ENCODE measurements at places on chromosomes 13 and 19. TPM values are rescaled to one million over a fixed set of nuclear protein-coding genes. Genes with fewer than 3 reads are reported as not detected.
A peak's percentile ranks its signal among the peaks of the same experiment; 100 is the strongest.

Gene A1BG
- total RNA-seq: 7.7 TPM

Gene ALOX5AP
- 33.4 TPM for total RNA-seq

Gene SMIM7
- 69.9 TPM for total RNA-seq

GRCh38 chr19:30073152-30074000, 131.3 kb downstream of the URI1 start:
- no peaks in the 10 kb centered on the region for H3K36me3 ChIP-seq
- no peak for DNase-seq
- H3K27me3 ChIP-seq: no peaks in the 10 kb centered on the region
- H3K27ac ChIP-seq: no peak overlapping the region

DNA sequence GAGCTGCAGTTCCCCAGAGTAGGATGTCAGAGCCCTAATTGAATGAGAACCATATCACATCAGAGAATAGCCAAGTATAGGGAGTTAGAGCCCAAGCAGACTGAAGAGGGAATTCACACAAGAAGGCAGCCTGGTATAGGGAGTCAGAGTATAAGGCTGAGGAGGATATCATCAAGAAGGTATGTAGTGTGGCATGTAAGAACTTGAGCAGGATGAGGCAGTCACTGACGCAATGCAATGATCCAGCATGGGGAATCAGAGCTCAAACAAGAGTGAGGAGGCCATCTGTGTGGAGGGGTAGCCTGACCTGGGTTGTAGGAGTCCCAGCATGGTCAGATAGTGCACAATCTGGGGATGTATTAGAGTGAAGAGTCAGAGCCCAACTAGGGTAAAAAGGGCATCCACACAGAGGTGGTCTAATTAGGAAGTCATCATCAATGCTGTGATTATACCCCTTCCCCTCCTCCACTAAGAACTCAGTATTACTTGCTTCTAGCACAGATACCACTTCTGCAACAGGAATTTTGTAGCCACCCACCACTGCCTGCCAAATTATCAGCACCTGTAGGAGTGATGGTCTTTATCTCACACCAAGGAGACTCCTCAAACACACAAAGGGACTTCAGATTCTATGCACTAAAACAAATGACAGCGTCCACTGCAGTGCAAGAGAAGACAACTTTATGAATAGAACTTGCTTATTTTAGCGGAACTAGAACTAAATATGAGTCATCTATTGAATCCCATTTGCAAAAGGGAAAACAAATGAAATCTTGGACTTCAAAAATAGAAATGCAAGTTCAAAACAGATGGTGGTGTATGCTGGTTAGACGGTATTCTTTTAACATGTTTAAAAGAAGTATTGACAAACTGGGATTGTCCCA, 107.2 kb downstream of the FNDC3A start:
- H3K4me3 ChIP-seq: no peak overlapping the region
- H3K36me3 ChIP-seq: peaks cover 15% of the 10 kb centered on the region
- H3K27ac ChIP-seq: no peak overlapping the region
- H3K4me1 ChIP-seq: peaks cover 7% of the 10 kb centered on the region
- DNase-seq: no peak

DNA sequence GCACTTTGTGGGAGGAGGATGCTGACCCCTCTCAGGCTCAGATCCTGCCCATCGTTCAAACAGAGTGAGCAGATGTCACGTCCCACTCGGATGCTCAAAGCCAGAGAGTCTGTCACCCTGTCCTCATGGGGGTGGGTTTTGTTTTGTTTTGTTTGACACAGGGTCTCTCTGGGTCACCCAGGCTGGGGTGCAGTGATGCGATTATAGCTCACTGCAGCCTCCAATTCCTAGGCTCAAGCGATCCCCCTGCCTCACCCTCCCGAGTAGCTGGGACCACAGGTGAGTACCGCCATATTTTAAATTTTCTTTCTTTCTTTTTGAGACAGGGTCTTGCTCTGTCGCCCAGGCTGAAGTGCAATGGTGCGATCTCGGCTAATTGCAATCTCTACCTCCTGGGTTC, 4.0 kb downstream of the ADGRE2 start:
- no peak overlapping the region for H3K27ac ChIP-seq
- H3K4me1 ChIP-seq: peaks cover 3% of the 10 kb centered on the region
- peaks cover 23% of the 10 kb centered on the region for H3K27me3 ChIP-seq

- H3K27ac ChIP-seq: no peak overlapping the region
- no peaks in the 10 kb centered on the region for H3K27me3 ChIP-seq
- no peak for DNase-seq
- H3K4me1 ChIP-seq: no peaks in the 10 kb centered on the region
- H3K4me3 ChIP-seq: no peak overlapping the region
These were observed 617.7 kb downstream of the DCT start for GRCh38 chr13:93861818-93862217.

GRCh38 chr13:59901191-59901590, 262.5 kb downstream of the DIAPH3 start:
- no peak for DNase-seq
- H3K4me1 ChIP-seq: peaks cover 4% of the 10 kb centered on the region
- no peaks in the 10 kb centered on the region for H3K27me3 ChIP-seq
- H3K4me3 ChIP-seq: no peak overlapping the region
- no peaks in the 10 kb centered on the region for H3K36me3 ChIP-seq
- H3K27ac ChIP-seq: no peak overlapping the region

DNA sequence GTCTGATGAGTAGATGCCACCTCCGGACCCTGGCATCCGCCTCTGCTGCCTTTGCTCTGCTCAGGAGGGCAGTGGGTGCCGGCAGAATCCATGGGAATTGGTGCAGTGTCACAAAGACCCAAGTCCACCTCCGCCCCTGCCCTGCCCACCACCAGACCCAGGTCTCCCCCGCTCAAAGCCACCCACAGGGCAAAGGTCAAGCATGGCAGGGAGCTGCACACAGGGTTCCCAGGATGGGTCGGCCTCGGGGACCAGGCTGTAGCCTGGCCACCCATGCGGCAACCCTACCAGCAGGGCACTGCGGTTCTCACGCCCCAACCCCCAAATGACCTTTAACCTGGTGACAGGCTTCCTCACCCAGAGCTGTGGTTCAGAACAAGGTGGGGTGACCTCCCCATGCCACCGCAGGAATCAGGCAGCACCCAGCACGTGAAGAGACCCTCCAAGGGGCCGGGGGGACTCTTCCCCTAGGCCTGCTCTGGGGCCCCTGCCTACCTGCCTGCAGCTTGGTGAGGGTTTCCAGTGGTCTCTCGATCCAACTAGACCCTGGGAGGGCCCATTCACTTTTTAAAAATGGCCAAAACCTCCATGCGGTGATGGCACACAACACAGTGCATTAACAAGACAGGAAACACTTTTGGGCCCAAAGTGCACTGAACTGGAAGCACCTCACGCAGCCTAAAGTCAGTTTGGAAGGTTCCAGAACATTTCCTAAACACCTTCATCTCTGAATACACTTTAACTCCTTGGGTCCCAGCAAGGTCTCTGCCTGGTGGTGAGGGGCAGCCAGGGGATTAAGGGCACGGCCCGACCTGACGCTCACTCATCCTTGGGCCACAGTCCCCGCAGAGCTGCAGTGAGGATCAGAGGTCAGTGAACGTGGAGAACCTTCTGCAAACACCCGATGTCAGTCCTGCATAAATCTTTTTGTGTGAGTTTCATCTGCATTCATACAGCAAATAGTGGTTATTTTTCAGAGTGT, 11.0 kb downstream of the GAS6 start:
- peaks cover 12% of the 10 kb centered on the region for H3K4me1 ChIP-seq
- DNase-seq: no peak
- H3K27me3 ChIP-seq: peaks cover 10% of the 10 kb centered on the region
- peaks cover 1% of the 10 kb centered on the region for H3K36me3 ChIP-seq

GRCh38 chr13:48531416-48532255, 1.2 kb downstream of the RCBTB2 start:
- peak overlapping the region; percentile 96 for H3K27ac ChIP-seq
- peaks cover 26% of the 10 kb centered on the region for H3K4me1 ChIP-seq
- peak overlapping the region; percentile 87 for H3K4me3 ChIP-seq
- peaks cover 2% of the 10 kb centered on the region for H3K36me3 ChIP-seq
- H3K27me3 ChIP-seq: peaks cover 8% of the 10 kb centered on the region
- DNase-seq: peak; percentile 75

DNA sequence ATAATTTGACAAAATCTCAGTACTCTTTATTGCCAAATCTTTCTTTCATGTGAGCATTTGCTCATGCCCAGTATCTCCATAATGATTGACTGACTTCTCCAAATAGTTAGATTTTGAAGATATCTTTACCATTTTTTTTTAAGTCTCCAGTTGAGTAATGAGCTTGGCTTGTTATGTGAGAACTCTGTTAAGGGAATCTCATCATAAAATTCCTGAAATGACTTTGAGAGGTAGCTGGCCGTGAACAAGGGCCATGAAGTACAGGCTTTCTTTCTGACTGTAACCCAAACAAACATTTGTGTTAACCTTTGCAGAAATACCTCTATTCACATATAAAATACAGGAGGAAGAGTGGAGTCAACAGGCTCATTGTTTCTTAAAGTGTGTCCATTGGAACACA, 449.7 kb downstream of the IRS2 start:
- H3K27ac ChIP-seq: no peak overlapping the region
- H3K4me1 ChIP-seq: no peaks in the 10 kb centered on the region
- no peak for DNase-seq
- no peak overlapping the region for H3K4me3 ChIP-seq
- H3K36me3 ChIP-seq: no peaks in the 10 kb centered on the region

GRCh38 chr13:41934994-41935393, 25.9 kb downstream of the VWA8 start:
- H3K4me3 ChIP-seq: no peak overlapping the region
- H3K27ac ChIP-seq: no peak overlapping the region
- H3K36me3 ChIP-seq: peaks cover 20% of the 10 kb centered on the region

- peaks cover 21% of the 10 kb centered on the region for H3K27me3 ChIP-seq
- H3K27ac ChIP-seq: no peak overlapping the region
- no peak for DNase-seq
These were observed 10.1 kb upstream of the ZNF358 start for GRCh38 chr19:7505682-7506384.

Gene AP2A1
- total RNA-seq: 68.0 TPM

DNA sequence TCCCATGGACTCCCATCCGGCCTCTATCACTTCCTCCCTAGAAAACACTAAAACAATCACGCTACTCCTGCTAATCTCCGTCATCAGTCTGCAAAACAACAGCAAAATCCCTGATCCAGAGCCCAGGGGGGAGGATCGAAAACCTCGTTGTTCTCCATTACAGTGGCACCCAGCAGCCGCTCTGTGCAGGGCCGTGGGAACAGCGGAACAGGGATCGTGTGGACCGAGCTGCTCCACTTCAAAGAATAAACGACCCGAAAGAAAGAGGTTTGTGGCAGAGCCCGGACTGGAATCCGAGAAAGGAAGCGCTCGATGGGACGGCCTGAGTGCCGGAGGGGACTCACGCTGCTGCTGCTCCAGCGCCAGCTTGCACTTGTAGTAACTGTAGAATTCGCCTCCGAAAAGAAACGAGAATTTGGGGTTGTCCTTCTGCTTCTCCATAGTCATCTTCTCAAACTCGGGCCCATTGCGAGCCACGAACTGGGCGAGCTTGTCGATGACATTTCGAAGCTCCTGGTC, 652 bp downstream of the CHERP start:
- H3K36me3 ChIP-seq: peaks cover 55% of the 10 kb centered on the region
- H3K27me3 ChIP-seq: no peaks in the 10 kb centered on the region
- H3K4me1 ChIP-seq: peaks cover 39% of the 10 kb centered on the region
- peak overlapping the region; percentile 91 for H3K4me3 ChIP-seq

DNA sequence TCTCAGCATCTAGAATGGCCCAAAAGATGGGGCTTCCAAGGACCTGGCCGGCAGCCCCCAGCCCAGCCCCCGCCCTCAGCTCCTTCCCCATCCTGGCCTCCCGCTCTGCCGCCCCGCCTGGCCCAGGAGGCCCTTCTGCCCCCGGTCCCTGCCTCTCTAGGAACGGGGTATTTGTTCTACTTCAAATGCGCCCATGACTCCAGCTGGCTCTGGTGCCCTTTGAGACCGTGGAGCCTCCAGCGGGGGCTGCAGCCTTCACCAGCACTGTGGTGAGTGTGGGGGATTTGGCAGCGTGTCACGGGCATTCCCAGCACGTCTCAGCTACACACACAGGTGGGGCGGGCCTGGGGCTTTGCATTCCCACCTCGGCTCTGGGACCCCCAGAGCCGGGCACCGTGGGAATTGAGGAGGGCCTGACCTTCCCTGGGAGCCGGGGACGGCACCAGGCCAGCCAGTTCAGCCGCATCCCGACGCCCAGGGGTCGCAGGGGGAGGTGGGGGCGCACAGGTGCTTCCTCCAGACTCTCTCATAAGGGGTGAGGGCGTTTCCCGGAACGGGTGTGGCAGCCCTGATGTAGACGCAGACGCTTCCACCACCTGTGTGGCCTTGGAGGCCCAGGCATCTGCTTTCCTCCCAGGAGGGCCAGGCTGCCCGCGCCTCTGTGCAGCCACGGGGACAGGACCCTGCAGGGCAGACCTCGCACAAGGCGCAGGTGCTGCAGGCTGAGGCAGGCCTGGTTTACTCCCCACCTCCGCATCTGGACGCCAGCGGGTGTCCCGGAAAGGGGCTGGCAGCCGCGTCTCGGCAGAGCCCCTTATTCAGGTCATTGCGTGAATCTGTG, 947 bp downstream of the ATP4B start:
- H3K27me3 ChIP-seq: peaks cover 7% of the 10 kb centered on the region
- DNase-seq: no peak
- no peak overlapping the region for H3K4me3 ChIP-seq
- H3K36me3 ChIP-seq: no peaks in the 10 kb centered on the region
- no peak overlapping the region for H3K27ac ChIP-seq

DNA sequence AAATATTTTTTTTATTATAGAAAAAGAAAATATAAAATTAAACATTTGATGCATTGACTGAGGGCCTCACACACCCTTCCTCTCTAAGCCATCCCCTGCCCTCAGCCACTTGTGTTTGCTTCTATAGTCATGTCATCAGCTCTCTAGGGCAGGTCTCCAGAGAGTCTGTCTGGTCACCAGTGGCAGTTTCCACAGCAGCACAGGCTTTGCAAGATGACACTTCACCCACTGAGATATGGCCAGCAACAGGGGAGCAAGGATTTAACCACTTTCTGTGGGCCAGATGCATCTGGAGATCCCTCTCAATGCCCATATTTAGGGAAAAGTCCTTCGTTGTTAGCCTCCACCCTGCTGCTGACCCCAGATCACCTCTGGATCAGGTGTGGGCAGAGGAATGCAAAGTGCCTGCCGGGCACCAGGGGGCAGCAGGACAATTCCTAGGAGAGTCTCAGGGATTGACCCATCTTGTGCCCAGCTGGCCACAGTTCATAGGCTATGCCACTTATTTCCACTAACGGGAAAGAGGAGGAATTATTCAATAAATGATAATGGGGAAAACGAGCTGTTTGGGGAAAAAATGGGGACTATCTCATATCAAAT, 4.8 kb downstream of the ABCC4 start:
- peaks cover 13% of the 10 kb centered on the region for H3K36me3 ChIP-seq
- DNase-seq: peak; percentile 66
- no peak overlapping the region for H3K27ac ChIP-seq
- H3K4me1 ChIP-seq: peaks cover 22% of the 10 kb centered on the region
- no peaks in the 10 kb centered on the region for H3K27me3 ChIP-seq

Gene ZNF567
- 8.2 TPM for total RNA-seq

Gene ZNF846
- total RNA-seq: 3.4 TPM

DNA sequence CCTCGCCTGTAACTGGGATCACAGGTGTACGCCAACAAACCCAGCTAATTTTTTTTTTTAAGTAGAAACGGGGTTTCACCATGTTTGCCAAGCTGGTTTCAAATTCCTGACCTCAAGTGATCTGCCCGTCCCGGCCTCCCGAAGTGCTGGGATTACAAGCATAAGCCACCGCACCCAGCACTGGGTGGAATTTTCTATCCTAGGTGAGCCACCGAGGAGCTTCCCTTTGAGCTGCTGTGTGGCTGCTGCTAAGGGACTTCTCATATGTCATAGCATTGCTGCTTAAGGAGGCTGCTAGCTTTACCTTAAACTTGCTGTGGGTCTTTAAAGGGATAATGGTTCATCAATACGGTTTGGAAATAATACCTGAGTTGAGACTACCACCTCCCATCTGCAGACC, 2.9 kb upstream of the AMER2 start:
- no peak overlapping the region for H3K27ac ChIP-seq
- H3K4me3 ChIP-seq: no peak overlapping the region
- H3K36me3 ChIP-seq: no peaks in the 10 kb centered on the region
- H3K4me1 ChIP-seq: peaks cover 9% of the 10 kb centered on the region
- DNase-seq: no peak

Data from activated CD4-positive, alpha-beta T cell treated with anti-CD3 and anti-CD28 coated beads, Interleukin-2, amount 10 ng/mL, durations not matched to agents 24 days and 14 days (primary cell).